Fibroblast of skin of back (primary cell): ENCODE measurements at places on chromosomes 12 and 14.
A peak's percentile ranks its signal among the peaks of the same experiment; 100 is the strongest.

GRCh38 chr12:86234316-86234855 lies 21.8 kb downstream of the MGAT4C start:
- no peak for DNase-seq

GRCh38 chr12:52585946-52586345 lies 12.3 kb upstream of the KRT74 start:
- no peak for DNase-seq

DNA sequence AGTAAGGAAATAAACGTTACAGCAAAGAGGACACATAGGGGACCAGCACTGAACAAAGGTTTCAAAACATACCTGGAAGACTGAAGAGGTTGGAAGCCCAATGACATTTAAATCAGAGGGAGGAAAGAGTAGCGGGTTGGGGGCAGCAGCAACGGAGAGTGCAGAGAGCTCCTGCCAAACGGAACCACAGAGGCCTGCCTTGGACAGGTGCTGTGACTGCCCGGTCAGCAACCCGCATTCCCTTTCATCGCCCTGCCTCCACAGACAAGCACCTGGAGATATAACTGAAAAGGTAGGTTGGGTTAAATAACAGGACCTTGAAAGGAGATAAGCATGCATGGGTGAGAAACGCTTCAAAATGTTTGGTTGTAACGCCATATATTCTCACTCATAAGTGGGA lies 92.8 kb upstream of the SLC38A4 start:
- DNase-seq, result no peak

DNA sequence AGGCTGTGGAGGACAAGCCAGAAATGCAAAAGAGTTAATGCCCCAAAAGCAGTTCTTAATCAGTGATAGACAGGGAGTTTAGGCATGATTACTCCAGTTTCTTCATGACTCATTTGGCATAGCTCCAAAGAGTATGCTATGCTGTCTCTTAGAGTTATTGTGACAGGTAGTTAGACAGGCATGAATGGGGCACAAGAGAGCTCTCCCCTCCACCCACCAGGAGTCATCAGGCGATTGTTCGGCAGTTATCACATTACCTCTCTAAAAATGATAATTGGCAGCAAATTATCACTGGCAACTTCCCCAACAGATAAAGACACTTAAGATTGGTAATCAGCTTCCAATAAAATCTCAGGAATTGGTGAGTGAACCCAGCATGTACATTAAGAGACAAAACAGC lies 320.1 kb downstream of the DAD1 start:
- DNase-seq, result peak; percentile 27

DNA sequence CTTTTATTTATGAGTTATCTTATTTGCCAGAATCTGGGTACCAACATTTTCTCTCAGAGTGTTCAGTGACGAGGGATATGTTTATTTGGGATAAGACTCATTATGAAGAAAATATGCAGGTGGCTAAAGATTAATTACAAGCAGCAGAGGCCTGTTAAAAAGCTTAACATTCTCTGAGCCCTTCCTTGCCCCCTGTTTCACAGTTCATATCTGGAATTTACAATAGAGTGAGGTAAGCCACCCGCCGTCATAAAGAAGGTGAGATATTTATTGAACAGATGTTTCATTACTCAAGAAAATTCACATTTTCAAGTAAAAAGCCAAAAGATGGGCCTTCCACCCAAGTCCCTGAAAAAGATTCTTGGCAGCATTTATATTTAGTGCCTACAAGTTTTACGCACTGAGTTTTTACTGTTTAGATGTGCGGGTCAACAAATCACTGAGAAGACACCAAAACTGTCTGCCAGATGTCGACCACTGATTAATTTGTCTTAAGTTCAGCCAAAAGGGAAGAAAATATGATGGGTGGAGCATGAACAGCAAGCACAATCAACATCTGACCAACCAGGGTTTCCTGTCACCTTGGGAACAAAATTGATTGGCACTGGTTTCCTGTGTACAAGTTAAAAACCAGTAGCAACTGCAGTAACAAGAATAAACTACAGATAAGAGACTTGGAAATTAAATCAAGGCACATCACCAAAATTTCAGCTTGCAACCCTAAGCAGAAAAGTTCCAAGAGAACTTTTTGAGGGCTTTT lies 85.5 kb upstream of the PTPRB start:
- peak; percentile 2 for DNase-seq
